NCI-H510A treated with DMSO at 0.1 percent for 48 hours (cell line): ENCODE measurements at places on chromosomes 6 and 20.

DNA sequence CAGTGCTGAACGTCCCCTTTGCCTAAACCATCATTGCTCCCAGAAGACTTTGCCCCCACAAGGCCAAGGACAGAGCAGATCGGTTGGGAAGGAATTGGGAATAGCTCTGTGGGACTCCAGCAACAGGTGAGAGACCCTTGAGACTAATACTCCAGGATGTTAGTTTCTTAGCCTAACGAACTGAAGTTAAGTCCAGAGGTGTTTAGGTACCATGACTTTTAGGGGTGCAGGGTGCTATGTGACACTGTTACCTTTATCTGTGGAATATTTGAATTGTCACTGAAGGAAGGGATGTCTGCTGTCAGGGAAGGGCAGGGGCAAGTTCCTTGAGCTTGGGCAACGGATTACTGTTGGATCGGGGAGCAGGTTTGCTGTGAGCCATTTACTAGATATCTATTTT is 1.9 kb downstream of the BLCAP start:
- DNase-seq, result no peak

- no peak for DNase-seq
Observed at GRCh38 chr6:10882657-10883171, 873 bp upstream of the GCM2 start.

DNA sequence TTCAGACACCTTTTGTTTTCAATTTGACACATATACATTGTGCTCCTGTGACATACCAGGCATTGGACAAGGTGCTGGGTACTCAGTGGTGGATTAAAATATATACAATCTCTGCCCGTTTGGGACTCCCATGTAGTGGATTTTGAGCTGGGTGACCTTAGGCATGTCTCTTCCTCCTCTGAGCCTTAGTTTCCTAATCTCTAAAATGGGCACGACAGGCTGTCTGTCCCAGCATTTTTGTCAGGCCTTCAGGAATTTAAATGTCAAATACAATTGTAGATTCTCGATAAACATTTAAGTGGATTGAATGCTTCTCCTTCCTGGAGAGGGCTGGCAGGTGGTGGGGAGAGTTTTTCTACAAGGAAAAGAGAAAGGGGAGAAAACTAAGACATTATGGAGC is 22.6 kb downstream of the CDH22 start:
- DNase-seq, result no peak

DNA sequence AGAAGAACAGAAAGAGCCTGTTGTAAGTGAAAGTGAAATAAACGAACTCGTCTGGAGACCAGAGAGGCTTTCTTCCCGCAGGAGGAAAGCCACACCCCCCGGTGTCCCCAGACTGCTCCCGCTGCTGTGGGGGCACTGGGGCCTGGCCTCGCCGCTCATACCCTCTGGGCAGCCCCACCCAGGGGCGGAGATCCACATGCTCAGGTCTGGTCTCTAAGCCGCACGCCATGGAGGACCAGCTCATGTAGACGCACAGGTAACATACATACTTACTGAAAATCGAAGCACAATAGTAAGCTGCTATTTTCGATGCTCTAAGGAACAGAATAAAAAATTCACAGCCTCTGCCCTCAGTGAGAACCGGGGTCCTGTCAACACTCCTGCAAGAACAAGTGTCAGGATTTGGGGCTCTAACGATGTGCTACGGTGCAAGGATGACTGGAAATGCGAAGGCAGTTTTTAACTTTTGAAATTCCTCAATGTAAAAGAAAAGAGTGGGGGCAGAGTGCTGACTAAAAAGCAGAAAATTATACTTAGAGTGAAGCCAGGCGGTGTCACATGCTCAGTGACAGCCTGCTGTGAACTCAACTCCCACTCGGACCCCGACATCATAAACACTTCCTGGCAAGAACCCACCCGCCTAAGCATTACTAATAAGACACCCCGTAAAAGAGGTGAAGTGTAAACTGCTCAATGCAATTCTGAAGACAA is 110.5 kb downstream of the IRF4 start:
- DNase-seq, result no peak

DNA sequence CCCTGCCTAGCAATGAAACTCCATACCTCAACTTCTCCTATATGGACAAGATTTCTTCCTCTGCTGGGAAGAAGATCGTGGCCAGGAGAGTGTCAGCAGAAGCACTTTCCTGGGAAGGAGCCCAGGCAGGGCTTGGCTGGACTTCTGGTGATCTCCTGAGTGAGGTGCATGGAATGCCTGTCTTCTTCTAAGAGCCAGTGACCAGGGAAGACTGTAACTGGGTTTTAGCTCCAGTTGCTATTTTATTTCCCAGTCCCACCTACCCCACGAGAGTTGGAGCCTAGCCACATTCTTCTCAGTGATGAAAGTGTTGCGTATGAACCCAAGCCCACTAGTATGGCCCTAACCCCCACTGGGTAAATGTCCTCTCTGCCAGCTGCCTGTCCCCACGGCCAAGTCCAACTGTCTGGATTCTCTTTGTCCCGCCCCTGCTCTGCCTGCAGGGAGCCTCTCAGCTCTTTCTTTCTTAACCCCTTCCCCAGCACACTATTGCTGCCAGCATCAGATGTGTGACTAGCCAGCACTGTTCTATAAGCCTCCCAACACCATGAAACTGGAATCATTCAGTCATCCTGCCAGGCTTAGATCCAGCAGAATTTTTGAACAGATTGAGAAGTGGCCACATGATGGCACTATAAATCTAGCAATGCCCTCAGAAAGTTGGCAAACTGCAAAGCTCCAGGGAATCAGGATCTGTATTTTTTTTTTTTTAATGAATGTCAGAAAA is 69.8 kb upstream of the FAM184A start:
- peak; percentile 31 for DNase-seq

- DNase-seq, result peak; percentile 66
Observed at GRCh38 chr6:4647414-4648365, 128.5 kb upstream of the CDYL start.

DNA sequence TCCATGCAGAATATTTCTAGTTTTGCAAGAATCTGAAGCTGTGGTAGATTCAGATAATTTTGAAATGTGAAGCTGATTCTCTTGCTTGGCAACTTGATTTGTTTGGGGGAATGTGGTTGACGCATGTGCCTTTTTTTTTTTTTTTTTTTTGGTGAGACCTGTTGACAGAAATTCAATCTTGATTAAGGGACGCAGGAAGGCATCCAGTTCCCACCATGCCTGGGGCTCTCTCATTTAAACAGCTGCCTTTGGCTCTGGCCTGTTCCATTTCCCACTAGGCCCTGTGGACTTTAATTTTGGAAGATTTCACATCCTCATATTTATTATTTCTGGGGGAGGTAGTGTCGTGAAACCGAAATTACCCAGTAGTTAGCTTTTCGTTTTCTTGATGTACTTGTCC is 8.6 kb downstream of the TPX2 start:
- no peak for DNase-seq

DNA sequence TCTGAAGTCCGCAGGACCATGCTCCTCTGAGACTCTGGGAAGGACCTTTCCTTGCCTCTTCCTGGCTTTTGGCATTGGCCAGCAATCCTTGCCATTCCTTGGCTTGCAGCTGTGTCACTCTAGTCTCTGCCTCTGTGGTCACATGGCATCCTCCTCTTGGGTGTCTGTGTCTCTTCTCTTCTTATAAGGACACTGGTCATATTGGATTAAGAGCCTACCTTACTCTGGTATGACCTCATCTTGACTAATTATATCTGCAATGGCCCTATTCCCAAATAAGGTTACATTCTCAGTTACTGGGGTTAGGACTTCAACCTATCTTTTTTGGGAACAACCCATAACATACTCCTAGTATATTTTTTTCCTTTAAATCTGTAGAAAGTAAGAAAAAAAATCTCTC is 49.9 kb upstream of the GTSF1L start:
- DNase-seq, result no peak

- no peak for DNase-seq
Observed at GRCh38 chr20:57553376-57554018, 7.4 kb upstream of the PCK1 start.

GRCh38 chr20:53981130-53981529 is 89.3 kb downstream of the BCAS1 start:
- DNase-seq, result no peak

DNA sequence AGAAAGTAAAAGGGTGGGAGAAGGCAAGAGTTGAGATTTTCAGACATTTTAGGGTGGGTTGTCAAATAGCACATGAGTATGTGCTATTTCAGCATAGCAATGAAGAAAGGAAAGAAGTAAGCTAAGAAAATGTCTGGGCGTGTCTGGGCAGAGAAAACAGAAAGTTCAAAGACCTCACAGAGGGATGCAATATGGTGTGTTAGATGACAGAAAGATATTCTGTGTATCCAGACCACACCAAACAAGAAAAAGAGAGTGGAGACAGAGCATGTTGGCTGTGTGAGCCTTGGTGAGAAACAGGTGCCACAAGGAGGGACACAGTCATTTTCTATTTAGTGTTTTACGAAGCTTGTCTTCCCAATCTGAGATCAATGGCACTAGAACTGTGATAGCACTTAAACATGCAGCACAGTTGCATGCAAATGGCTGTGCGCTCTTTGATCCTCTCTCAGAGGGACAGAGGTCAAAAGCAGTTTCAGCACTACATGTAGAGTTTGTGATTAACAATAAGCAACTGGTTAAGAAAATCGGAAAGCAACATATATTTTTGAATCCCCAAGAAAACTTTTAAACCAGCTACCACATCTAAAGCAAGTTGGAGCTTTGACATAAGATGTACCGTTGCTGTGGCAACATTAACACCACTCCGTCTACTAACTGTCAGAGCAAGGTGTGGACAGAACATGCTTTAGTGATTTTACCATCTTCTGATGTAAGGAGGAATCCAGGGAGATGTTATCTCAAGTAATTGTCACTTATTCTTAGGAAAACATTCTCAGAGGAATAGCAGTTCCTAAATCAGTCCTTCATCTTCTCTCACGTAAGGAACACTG is 515.5 kb upstream of the NOX3 start:
- DNase-seq, result no peak

DNA sequence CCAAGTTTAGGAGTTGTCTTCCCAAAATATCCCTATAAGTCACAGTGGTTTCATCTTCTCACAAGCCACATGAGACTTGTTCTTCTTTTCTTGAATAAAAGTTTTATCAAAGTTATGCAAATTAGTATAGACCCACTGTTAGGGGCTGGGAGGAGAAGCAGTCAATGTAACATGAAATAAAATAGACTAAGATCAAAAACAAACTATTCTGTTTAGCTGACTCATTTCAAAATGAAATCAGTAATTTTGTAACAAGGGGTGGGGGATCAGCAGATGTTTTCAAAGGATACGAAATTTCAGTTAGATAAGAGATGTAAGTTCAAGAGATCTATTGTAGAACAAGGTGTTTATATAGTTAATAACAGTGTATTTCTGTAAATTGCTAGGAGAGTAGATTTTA is 339.6 kb upstream of the PRDM1 start:
- DNase-seq, result no peak

GRCh38 chr6:157789861-157790260 is 33.2 kb upstream of the SNX9 start:
- DNase-seq, result no peak
